Dermis microvascular lymphatic vessel endothelial cell (primary cell): ENCODE measurements at places on chromosomes 4 and X. TPM values are rescaled to one million over a fixed set of nuclear protein-coding genes. Genes with fewer than 3 reads are reported as not detected.

CSAG3 gene
- total RNA-seq, result not detected in 2 replicates

IL1RAPL1 gene
- under 0.01 TPM in 2 replicates for total RNA-seq

FATE1 gene
- not detected in 2 replicates for total RNA-seq

SLC9A7 gene
- 8.2 and 9.0 TPM in 2 replicates for total RNA-seq

DMP1 gene
- total RNA-seq, result not detected in 2 replicates

HSFX4 gene
- total RNA-seq, result not detected in 2 replicates

SMIM10 gene
- 1.5 and 1.9 TPM in 2 replicates for total RNA-seq

GATA1 gene
- not detected in 2 replicates for total RNA-seq

EDNRA gene
- total RNA-seq, result 0.38 TPM in 1 of 2 replicates, not detected in the other

ZMAT1 gene
- 0.64 and 1.3 TPM in 2 replicates for total RNA-seq

INTU gene
- 1.0 and 1.5 TPM in 2 replicates for total RNA-seq

CASP6 gene
- total RNA-seq, result 45.3 and 47.9 TPM in 2 replicates

FGD1 gene
- total RNA-seq, result 0.77 and 1.8 TPM in 2 replicates

ADGRG2 gene
- not detected in 2 replicates for total RNA-seq

SMR3A gene
- not detected in 2 replicates for total RNA-seq
